ENCODE measurements at places on chromosomes 3 and 15.

GRCh38 chr15:65189102-65189740, 4.1 kb upstream of the CLPX start:
- DNase-seq = peak; percentile 46

DNA sequence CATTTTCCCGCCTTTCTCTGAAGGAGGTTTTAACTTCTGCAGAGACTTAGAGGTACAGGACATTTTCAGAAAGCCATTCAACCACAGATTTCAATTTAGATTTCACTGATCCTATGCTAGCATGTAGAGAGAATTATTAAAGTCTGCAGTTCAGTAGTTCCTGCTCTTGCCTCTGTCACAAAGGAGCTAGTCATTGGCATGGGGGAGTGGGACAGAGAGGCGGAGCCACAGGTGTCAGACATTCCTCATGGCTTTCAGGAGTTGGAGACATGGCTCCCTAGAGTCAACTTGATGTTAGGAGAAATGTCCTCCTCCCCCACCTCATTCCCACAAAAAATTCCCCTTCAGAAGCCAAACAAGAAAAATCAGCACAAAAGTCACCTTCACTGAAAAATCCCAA, 66.0 kb upstream of the SIAH2 start:
- DNase-seq = no peak

DNA sequence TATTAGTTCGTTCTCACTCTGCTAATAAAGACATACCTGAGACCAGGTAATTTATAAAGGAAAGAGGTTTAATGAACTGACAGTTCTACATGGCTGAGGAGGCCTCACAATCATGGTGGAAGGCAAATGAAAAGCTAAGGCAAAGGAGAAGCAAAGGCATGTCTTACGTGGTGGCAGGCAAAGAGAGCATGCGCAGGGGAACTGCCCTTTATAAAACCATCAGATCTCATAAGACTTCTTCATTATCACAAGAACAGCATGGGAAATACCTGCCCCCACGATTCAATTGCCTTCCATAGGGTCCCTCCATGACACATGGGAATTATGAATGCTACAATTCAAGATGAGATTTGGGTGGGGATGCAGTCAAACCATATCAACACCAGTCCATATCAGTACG, 133.5 kb downstream of the ZNF621 start:
- no peak for DNase-seq

- no peak for DNase-seq
Measured at GRCh38 chr15:87744815-87745214, 511.7 kb downstream of the NTRK3 start.

DNA sequence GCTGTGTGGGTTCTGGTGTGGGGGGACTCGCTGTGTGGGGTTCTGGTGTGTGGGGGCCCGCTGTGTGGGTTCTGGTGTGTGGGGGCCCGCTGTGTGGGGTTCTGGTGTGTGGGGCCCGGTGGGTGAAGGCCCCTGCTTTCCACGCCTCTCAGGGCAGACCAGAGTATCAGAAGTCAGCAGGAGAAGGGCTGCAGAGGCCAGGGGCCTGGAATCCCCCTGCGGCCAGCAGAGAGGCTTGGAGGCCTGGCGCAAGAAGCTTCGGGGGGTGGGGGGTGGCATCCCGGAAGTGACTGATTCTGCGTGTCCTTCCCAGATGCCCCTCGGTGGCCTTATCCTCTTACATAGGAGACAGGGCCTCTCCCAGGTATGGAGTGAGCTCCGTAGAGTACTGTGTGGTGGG, 37.4 kb downstream of the TNK2 start:
- DNase-seq = no peak

DNA sequence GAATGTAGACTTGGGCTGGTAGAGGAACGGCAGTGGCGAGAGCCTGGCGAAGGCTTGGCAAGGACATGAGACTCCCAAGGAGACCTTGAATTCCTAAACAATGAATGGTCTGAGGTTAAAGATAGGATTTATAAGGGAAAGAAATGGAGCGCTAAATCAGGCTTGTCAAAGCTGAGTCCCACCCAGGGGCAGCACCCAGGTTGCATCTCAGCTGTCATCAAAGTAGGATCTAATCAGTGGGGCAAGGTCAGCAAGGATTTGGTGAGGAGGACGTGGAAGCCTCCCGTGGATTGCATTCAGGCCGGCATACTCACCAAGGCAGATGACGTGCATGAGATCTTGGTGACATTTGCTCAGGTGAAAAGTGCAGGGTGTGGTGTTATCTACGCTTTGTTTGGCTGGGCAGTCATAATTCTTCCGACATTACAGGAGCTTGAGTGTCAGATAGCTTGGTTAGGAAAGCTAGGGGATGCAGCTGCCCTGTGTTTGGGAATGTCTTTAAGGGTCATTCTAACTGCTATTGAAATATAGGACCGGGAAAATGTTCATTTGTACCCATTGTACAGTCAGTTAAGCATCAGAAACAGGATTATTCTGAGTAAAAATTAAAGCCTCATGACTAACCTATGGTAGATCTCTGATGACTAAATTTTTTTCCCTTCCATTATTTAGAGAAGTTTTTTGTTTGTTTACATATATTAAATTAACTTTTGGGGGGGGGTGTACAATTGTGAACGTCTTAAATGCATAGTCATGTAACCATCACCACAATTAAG, 99.4 kb upstream of the TSC22D2 start:
- DNase-seq = peak; percentile 97

GRCh38 chr3:17030438-17030837, 145.7 kb downstream of the PLCL2 start:
- no peak for DNase-seq

GRCh38 chr15:48041454-48041853, 79.3 kb upstream of the SLC24A5 start:
- no peak for DNase-seq

DNA sequence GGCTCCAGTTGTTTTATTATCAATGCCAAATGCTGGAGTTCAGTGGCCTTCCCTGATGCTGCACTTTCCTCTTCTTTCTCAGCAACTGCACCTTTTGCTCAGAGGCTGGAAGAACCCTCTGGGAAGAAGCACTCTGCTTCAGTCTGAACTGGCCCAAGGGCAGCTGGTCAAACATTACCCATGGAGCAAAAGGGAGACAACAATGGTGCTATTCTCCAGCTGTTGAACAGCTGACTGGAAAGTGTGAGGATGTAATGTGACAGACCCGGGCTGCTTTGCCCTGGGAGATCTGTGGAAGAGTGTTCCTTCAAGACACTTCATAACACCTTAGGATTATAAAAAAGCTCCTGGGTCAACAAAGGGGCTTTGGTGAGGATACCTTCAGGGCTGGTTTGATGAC, 84.9 kb downstream of the EPHB1 start:
- DNase-seq = no peak

DNA sequence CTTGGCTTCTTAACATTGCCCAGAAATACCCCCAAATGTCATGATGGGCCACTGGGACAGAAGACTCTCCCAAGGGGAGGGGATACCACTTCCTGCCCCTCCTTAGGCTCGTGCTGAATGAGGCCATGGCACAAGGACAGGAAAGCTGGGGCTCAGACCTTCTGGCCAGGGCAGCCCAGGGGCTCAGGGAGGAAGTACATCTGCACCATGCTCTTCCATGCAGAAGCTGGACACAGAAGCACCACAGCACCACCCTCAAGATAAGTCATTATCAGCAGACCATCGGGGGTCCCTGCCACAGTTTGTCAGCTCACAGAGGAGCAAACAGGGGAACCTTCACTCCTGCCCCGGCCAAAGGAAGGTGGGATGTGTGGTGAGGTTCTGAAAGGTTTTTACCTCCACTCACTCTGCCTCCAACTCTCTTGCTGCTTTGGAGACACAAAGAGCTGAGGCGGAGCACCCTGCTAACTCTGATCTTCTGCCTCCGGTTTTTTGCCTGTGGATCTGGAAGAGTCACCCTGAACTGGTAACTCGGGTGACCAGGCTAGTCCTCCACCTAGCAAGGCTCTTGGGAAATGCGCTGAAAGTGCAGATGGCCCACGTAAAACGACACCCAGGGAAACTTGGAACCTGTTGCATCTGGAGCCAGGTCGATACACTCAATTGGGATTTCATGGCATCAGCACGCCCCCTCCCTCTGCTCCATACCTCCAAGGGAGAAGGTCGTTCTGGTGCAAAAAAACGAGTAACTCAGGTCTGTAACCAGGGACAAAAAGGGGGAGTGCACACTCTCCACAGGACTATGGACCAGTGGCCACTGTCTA, 8.3 kb downstream of the BMF start:
- DNase-seq = no peak

GRCh38 chr3:15279671-15280402, 52.5 kb downstream of the SH3BP5 start:
- no peak for DNase-seq

GRCh38 chr3:181056136-181056732, 66.7 kb upstream of the DNAJC19 start:
- no peak for DNase-seq

DNA sequence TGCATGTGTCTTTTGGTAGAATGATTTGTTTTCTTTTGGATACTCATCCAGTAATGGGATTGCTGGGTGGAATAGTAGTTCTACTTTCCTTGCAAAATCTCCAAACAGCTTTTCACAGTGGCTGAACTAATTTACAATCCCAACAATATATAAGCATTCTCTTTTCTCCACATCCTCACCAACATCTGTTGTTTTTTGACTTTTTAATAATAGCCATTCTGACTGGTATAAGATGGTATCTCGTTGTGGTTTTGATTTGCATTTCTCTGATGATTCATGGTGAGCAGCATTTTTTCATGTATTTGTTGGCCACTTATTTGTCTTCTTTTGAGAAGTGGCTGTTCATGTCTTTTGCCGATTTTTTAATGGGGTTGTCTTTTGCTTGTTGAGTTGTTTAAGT, 55.8 kb downstream of the ST8SIA2 start:
- DNase-seq = peak; percentile 46

- DNase-seq = peak; percentile 53
Measured at GRCh38 chr15:88187195-88187594, 69.3 kb downstream of the NTRK3 start.

DNA sequence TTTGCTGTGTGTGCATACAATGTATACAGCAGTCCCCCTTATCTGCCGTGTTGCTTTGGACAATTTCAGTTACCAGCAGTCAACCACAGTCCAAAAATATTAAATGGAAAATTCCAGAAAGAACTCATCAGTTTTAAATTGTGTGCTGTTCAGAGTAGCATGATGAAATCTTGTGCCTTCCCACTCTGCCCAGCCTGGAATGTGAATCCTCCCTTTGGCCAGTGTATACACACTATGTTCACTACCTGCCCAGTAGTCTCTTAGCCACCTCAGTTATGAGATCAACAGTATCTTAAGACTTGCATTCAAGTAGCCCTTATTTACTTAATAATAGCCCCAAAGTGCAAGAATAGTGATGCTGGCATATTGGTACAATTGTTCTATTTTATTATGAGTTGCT, 133.6 kb upstream of the ABHD17C start:
- no peak for DNase-seq

DNA sequence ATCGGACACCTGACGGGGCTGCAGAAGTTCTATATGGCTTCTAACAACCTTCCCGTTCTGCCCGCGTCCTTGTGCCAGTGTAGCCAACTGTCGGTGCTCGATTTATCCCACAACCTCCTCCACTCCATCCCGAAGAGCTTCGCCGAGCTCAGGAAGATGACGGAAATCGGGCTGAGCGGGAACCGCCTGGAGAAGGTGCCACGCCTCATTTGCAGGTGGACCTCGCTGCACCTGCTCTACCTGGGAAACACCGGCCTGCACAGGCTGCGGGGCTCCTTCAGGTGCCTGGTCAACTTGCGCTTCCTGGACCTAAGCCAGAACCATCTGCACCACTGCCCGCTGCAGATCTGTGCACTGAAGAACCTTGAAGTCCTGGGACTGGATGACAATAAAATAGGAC, 9.8 kb upstream of the LRRC34 start:
- no peak for DNase-seq

- no peak for DNase-seq
Measured at GRCh38 chr3:141228395-141228794, 3.2 kb upstream of the PXYLP1 start.

DNA sequence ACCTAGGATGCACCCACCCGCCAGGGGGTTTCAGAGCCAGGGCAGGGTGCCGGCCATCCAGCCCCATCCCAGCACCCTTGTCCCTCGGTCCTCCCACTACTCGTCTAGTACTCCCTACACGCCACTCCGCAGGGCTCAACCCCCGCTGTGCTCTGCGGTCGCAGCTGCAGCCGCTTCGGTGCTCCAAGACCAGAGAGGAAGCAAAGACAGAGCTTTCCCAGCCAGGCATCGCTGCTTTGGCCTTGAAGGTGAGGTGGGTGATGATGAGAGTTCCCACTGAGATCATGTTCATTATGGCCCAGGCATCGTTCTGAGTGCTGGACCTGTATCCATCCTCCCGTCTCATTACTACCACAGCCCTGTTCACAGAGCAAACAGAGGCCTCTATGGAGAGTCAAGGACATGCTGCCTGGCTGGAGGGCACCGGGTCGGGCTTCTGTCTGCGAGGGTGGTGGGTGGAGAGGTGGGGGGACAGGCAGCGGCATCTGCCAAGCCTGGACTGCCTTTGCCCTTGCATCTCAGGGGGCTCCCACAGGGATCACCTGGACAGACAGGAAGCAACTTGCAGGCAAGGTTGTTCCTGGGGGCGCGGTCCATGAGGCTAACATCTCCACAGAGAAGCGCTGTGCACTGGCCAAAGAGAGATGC, 66.9 kb downstream of the KLF13 start:
- no peak for DNase-seq

- no peak for DNase-seq
Measured at GRCh38 chr3:39086144-39086543, 21.3 kb downstream of the GORASP1 start.

- no peak for DNase-seq
Measured at GRCh38 chr15:58548308-58549012, 116.7 kb downstream of the LIPC start.

DNA sequence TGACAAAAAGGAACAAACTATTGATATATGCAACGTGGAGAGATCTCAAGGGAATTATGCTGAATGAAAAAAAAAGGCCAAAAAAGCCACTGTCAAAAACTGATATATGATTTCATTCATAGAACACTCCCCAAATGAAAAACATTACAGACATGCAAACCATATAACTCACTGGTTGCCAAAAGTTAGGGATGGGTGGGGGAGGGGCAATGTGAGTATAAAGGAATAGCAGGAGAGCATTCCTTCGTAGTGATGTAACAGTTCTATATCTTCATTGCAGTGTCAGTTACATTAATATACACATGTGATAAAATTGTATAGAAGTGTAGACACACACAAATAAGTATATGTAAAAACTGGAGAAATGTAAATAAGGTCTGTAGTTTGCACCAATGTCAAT, 12.2 kb downstream of the GBE1 start:
- DNase-seq = no peak

DNA sequence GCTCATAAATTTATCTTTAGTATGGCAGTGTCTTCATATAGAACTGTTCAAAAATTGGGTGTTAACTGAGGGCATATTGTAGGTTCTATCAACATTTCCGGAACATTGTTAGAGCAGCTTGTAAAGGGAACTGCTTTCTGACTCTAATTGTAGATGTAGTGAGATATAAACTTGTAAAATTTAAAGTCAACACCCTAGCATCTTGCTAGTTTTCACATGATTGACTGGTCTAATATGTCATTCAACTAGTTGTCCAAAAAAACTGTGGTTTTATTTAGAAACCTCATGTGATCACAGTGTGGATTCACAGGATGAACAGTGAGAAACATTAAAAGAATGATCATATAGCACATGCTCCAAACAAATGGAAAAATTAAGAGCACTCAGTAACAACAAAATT, 607.4 kb downstream of the ROBO1 start:
- no peak for DNase-seq

- no peak for DNase-seq
Measured at GRCh38 chr3:1945698-1946097, 153.0 kb upstream of the CNTN4 start.
